NCI-H446 treated with DMSO at 0.1 percent for 48 hours (cell line): ENCODE measurements at places on chromosomes 11 and 22.
A peak's percentile ranks its signal among the peaks of the same experiment; 100 is the strongest.

GRCh38 chr22:38724926-38725571, 19.3 kb downstream of the GTPBP1 start:
- peak; percentile 4 for DNase-seq

- no peak for DNase-seq
Measured at GRCh38 chr11:24678703-24679348, 182.0 kb downstream of the LUZP2 start.

- no peak for DNase-seq
Measured at GRCh38 chr22:24964441-24964840, 11.9 kb downstream of the KIAA1671 start.

GRCh38 chr11:116115801-116116200, 611.6 kb upstream of the CADM1 start:
- DNase-seq: no peak

GRCh38 chr11:119697445-119697844, 31.6 kb downstream of the NECTIN1 start:
- DNase-seq: no peak

GRCh38 chr22:32850591-32851517, 49.3 kb downstream of the TIMP3 start:
- no peak for DNase-seq

DNA sequence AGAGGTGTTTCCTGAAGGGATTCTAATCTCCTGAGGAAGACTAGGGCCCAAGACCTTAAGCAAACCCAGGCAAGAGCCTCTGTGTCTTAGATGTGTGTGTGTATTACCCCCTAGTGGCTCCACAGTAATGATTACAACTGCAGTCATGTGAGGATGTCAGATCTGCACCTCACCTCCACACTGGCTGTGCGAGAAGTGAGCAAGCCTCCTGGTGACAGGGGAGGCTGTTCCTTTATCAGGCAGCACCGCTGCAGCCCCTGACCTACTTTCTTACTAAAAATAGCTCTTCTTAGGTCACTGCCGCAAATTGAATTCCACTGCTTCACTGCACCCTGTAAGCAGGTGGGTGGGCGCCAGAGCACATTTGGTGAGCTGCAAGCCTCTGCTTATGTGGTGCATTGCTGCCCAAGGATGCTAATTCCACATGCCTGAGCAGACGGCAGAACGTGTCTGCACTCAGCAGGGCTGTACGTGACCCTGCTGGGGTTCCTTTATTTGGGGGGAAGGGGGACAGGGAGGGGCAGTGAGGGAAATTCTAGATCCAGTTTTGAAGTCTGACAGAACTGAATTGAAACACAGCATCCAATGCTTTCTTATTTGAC, 112.4 kb downstream of the KCNC1 start:
- no peak for DNase-seq

- DNase-seq: no peak
Measured at GRCh38 chr11:1278766-1279673, 30.4 kb downstream of the TOLLIP start.

- DNase-seq: no peak
Measured at GRCh38 chr11:107116358-107116757, 98.1 kb upstream of the GUCY1A2 start.

GRCh38 chr11:69344570-69345145, 50.7 kb downstream of the MYEOV start:
- DNase-seq: no peak

DNA sequence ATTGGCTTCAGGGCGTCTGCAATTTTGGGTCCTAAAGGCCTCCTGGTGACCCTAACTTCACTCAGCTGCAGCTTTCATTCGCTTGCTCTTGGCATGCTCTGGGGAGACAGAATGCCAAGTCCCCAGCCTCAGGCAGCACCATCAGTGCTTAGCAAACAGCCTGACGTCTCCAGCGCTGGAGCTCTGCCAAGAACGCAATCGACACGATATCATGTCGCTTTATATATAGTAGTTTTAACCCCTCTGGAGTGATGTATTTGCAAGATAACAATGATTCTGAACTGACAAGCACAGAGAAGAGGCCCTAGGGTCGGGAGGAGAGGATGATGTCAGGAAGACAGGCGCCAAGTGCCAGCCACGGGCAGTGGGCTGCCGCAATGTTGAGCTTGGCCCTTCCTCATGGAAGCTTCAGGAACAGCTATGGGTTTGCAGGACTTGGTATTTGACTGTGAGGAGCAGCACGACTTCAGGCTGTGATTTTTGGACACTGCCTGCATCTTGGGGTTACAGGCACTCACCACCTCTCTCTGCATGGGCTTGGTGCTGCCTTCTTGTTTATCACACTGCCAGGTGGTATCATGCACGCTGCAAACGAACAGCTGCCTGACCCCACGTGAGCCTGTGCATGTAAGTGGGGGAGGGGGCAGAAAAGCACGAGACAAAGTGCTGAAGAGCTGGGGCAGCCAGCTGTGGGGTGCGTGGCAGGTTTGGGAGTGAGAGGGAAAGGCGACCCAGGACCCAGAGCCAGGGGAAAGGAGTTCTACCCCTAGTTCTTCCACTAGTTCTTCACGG, 26.1 kb downstream of the B3GAT1 start:
- no peak for DNase-seq

GRCh38 chr11:17633987-17634775, 85.2 kb upstream of the MYOD1 start:
- no peak for DNase-seq

DNA sequence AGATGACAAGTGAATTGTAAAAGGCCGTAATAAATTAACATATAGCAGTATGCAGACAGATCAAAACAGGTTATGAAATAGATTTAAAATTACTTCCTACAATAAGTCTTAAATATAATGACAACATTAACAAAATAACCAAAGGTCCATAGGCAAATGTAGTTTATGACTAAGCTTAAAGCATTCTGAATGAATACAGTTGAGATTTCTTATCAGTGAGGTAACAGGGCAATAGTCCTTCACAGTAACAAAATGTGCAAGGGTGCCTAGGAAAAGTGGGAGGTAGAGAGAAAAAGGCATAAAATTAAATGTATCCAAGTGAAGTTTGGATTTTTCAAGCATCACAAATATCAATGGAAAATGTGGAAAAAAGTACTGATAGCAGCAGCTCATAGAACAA, 20.9 kb upstream of the P4HA3 start:
- DNase-seq: no peak

DNA sequence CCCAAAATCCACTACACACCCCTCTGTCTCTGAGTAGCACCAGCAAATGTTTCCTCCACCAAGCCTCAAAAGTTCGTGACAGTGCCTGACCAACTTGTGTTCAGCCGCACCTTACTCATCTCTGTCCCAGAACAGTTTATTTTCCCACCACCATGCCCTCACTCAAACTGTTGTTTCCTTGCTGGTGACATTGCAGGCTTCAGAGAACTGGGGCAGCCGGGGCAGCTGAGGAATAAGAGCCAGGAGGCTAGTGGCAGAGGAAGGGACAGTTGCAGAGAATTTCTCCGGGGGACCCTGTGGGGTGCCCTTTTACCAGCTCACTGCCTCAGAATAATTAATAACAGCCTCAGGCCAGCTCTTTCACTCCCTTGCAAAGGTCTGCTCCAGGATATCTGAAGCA, 709 bp upstream of the KCNE3 start:
- DNase-seq: no peak

DNA sequence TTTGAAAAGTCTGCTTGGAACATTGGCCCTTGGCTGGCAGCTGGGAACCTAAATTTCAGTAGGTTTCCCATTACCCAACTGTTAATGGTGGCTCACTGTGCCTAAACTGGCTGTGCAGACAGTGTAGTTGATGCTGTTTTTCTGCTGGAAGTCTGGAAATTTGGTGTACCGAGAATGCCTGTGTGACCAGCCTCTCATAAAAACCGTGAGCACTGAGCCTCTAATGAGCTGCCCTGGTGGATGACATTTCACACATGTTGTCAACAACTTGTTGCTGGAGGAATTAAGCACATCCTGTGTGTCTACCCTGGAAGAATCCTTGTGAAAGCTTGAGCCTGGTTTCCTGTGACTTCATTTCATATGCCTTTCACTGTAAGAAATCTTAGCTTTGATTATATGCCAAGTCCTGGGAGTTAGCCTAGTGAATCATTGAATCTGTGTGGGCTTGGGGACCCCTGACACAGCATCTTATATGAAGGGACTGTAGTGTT, 131.1 kb downstream of the LDLRAD3 start:
- no peak for DNase-seq

DNA sequence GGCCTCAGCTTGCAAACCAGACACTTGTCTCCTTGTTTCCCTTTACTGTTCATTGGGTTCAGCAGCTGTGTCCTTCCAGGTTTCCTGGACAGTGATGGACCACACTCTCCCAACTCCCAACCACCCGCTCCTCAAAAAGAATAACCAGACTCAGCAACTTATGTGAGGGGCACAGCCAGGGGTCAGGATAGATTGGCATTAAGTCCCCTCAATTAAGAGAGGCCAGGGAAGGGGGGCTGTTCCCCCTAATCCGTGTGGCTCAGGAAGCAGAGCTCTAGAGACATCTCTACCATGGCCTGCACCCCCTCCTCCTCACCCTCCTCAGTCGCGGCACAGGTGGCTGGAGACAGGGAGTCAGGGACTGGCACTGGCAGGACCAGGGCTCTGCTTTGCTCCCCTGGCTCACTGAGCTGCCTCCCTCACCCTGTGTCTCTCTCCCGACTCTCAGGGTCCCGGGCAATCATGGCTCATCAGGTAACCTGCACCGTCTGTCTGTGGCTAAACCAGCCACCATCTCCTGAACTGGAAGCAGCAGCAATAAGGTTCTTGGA, 111.7 kb downstream of the ZNF280B start:
- no peak for DNase-seq

DNA sequence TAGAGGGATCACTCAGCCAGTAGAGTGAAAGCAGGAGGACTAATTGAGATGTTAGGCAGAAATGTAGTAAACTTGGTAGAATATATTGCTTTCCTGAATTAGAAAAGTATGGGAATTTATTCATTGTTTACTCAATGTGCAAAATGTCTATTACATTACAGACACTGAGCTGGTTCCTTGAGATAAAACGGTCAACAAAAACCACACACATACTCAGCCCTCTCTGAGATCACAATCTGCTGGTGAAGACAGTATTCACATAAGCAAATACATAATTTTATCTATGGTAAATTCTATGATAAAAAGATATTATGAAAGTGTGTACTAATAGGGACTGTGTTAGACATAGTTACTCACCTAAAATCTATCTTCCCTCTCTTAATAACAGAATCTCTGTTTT, 833.5 kb downstream of the KCNA4 start:
- no peak for DNase-seq

GRCh38 chr11:12238420-12238819, 128.0 kb downstream of the MICAL2 start:
- no peak for DNase-seq

- DNase-seq: no peak
Measured at GRCh38 chr11:65390996-65391395, 4.6 kb downstream of the FRMD8 start.

GRCh38 chr22:48952256-48953102, 875.2 kb downstream of the BRD1 start:
- DNase-seq: no peak

DNA sequence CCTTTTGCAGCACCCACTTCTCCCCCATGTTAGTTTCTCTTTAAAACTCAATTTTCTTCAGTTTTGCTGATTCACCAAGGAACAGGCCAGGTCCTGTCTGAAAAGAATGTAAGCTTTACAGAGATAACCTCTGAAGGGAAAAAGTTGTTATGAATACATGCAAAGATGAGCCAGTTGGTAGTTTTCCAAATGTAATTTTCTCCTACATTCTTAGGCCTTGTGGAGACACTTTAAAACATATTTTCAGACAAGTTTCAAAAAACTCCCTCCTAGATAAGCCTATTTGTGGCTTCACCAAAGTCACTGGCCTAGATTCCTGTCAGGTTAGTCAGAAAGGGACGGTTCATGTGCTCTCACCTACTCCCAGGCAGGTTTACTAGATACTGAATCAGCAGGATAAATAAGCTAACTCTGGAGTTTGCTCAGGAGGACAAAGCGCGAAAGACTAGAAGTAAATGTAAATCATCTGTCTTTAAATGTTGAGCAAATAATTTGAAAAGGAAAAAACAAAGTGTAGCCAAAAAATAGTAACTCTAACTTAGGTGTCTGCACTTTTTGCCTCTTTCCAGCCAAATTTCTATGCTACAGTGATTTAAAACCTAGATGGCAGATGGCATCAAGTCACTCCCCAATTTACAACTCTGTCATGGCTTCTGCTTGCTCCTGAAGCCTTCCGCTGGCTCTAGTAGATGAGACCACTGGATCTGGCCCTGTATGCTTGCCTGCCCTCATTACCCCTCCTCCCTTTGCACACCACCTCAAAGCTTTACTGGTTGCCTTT, 4.9 kb upstream of the ATP6V1E1 start:
- DNase-seq: no peak

GRCh38 chr11:8828046-8828445, 82.9 kb upstream of the AKIP1 start:
- no peak for DNase-seq

DNA sequence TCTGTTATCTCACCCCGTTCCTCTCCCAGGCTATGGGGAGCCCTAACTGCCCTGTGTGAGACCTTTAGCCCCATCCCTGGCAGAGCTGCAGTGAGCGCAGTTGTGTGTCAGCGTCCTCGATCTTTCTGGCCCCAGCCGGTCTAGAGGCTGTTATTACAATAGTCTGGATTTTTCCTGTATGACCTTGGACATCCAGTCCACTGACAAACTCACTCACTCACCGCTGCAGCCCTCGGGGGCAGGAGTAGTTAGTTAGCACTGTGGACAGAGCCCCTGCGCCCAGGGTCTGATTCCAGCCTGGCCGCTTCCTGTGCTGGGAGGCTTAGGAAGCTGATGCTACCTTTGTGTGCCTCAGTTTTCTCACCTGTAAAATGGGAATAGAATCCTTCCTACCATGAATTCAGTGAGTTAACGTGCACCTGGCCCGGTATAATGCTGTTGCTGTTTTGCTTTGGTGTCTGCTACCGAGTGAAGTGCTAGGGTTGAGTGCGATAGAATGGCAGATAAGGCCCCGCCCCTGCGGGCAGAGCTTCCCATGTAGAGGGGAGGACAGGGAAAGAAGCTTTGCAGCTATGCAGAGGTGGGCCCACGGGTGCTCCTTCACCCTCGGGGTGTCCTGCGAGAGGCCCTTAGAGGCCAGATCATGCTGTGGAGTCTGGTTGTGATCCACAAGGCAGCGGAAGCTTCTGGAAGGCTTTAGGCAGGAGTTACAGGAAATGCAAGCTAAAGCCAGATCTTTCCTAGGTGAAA, 3.0 kb downstream of the LRP5 start:
- DNase-seq: no peak

DNA sequence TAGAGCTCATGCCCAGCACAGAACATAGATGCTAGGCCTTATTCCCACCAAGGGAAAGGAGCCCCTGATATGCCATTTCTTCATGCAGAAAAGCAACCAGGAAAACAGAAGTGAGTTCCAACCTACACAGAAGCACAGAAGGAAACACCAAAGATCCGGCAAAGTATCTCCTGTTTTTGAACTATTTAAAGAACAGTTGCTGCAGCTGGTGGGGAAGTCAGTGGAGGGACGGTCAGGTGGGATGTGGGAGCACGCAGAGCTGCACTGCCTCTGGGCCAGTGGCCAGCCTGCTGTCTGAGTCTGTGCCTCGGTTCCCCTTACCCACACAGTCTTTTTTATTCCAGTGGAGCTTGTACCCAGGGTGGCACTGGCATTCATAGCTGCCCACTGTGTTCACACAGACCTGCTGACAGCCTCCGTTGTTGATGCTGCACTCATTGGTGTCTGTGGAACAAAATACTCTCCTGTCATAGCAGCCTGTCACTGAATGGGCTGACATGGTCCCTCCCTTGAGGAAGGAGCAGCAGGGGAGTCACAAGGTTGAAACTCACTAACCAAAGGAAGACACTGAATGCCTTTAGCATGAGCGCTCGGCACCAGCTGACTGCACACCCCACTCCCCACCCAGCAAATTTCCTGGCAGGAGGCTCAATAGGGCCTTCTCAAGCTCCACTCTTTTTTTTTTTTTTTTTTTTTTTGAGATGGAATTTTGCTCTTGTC, 37.9 kb downstream of the SCUBE2 start:
- DNase-seq: no peak

- DNase-seq: peak; percentile 91
Measured at GRCh38 chr11:120547811-120548681, 36.5 kb downstream of the GRIK4 start.
